ENCODE measurements at places on chromosomes 11 and 22.

DNA sequence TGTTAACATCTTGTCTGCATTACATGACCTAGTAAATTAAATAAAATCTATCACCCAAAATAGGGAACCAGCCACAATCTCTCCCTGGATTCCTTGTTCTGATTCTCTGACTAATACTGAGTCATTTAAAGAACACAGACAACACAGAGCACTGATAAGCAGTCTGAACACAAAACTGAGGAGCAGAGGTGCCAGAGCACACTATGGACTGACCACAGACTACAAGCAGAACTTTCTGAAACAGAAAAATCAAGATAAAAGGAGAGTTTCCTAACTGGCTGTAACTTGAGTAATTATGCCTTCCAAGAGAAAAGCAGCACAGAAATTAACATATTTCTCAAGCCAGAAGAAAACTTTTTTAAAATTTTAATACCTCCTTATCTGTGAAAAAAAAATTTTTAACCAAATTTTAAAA is 128.8 kb downstream of the SGSM3 start:
- DNase-seq, result peak; percentile 90

DNA sequence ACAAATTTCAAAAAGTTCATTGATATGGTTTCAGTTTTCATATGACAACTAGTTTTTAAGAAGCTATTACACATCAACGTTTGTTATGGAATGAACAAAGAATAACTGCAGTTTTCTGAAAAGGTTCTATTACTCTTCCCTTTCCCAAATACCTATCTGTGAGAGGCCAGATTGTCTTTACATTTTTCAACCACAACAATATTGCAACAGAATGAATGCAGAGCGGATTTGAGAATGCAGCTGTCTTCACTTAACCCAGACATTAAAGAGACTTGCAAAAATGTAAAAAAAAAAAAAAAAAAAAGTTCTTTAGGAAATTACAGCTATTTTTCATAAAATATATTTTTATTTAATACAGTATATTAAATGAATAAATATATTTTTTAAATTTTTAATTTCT is 250.8 kb downstream of the DDX10 start:
- no peak for DNase-seq

- peak; percentile 19 for DNase-seq
Observed at GRCh38 chr11:16326679-16327297, 29.6 kb downstream of the SOX6 start.

DNA sequence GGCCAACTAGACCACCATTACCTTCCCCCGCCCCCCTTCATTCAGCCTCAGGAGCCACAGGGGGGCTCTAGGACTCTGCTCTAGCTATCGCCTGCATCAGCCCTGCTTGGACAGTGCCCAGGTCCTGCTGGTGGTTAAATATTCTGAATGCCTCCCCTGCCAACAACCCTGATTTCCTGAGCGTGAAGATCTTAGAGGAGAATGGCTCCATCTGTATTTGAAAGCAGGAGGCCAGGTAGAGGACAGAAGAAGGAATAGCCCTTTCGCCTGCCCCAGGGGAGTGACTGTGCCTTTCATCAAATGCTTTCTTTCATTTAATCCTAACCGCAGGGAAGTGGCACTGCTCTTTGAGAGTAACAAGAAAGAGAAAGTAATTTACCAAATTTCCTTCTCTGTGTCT is 69.2 kb downstream of the ISX start:
- no peak for DNase-seq

DNA sequence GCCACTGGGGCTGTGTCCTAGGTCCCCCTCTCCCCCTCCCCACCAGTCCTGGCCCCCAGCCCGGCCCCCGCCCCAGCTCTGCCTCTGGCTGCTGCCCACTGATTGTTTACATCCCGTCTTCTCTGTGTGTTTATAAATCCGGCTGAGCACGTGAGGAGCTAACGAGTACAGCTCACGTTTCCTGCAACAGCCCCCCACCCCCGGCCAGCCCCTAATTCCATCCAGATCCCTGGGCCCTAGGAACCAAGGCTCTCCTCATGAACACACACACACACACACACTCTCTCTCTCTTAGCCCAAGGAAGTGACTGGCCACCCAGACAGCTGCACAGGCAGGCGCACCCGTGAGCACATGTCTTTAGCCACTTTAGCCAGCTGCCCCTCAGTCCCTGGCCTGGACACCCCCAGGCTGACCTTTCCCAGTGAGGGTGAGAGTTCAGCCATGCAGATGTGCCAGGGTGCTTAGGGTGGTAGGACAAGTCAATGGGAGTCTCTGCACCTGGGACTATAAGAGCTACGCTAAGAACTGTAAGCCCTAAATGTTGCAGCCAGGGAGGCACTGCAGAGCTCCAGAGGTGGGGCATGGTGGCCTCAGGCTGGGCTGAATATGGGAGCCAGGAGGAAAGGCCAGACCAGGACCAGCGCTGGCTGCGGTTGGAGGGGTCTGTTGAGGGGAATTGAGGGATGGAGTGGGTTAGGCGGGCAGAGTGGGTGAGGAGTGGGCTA is 2.9 kb downstream of the CLCF1 start:
- DNase-seq, result no peak

DNA sequence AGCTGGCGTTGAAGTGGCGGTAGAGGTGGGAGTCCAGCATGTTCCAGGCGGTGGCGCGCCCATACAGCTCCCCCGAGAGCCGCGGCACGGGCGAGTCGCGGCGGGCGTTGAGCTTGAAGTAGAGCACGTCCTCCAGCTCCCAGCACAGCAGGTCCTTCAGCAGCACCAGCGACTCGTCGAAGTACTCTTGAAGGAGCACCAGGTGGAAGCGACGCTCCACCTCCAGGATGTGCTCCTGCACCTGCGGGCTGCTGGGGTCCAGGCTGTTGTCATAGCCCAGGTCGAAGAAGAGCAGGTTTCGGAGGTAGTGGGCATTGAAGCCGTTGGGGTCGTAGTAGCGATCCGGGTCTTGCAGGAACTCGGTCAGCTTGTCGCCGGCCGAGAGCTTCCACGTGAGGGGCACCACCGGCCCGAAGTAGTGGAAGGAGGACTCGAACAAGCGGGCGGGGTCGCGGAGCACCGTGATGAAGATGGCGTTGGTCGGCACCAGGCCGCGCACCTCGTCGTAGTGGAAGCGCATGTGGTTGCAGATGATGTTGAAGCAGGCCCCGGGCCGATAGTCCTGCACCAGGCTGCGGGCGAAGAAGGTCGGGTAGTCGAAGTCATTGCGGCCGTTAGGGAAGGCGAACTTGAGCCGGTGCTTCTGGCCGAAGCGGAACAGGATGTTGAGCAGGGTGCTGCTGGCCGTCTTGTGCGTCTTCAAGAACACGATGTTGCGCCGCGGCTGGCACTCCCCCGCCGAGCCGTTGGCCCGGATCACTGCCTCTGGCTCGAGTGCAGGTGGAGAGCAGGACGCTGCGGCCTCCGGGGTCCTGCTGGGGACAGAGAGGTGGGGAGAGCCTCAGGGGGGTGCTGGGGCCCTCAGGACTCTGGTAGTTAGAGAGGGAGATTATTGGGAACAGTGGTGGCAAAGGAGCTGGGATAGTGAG is 9.0 kb upstream of the SEC14L6 start:
- DNase-seq, result no peak

GRCh38 chr22:37569009-37569920 is 9.0 kb downstream of the CDC42EP1 start:
- DNase-seq, result no peak

DNA sequence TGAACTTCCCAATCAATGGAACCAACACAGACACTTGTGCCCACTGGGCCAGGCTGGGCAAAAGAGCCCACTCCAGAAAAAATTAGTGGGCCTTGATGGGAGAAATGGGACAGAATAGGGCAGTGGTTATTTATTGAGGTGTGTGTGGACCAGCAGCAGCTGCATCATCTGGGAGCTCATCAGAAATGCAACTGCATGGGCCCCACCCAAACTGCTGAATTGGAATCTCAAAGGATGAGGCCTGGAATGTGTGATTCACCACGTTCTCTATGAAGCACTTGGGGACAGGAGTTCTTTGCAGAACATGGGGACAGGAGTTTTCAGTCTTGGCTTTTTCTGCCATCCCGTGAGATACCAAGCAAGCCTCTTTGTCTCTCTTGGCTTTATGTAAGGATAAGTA is 255.6 kb upstream of the PLET1 start:
- no peak for DNase-seq

- DNase-seq, result no peak
Observed at GRCh38 chr11:60844045-60844869, 2.3 kb downstream of the CCDC86 start.

DNA sequence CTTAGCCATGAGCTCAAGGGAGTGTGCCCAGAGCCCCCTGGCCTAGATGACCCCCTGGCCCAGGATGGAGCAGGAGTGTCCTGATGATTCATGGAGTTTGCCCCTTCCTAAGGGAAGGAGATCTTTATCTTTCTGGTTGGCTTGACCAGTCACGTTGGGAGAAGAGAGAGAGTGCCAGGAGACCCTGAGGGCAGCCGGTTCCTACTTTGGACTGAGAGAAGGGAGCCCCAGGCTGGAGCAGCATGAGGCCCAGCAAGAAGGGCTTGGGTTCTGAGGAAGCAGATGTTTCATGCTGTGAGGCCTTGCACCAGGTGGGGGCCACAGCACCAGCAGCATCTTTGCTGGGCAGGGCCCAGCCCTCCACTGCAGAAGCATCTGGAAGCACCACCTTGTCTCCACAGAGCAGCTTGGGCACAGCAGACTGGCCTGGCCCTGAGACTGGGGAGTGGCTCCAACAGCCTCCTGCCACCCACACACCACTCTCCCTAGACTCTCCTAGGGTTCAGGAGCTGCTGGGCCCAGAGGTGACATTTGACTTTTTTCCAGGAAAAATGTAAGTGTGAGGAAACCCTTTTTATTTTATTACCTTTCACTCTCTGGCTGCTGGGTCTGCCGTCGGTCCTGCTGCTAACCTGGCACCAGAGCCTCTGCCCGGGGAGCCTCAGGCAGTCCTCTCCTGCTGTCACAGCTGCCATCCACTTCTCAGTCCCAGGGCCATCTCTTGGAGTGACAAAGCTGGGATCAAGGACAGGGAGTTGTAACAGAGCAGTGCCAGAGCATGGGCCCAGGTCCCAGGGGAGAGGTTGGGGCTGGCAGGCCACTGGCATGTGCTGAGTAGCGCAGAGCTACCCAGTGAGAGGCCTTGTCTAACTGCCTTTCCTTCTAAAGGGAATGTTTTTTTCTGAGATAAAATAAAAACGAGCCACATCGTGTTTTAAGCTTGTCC is 14.3 kb downstream of the ADORA2A start:
- no peak for DNase-seq

DNA sequence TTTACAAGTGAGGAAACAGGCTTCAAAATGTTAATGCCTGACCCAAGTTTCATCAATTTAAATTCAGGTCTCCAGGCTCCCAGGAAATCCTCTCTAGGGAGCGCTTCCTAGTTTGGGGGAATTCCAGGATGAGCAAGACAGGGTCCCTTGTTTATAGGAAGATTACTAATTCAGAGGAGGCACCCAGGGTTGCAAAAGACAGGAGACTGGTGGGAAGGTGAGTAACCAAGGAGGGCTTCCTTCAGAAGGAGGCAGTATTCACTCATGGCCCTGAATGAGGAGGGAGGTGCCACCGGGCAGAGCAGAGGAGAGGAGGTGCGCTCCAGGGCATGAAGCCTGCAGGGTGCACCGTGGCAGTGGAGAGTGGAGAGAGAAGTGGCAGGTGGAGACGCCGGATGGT is 1.6 kb downstream of the TMEM132A start:
- no peak for DNase-seq

DNA sequence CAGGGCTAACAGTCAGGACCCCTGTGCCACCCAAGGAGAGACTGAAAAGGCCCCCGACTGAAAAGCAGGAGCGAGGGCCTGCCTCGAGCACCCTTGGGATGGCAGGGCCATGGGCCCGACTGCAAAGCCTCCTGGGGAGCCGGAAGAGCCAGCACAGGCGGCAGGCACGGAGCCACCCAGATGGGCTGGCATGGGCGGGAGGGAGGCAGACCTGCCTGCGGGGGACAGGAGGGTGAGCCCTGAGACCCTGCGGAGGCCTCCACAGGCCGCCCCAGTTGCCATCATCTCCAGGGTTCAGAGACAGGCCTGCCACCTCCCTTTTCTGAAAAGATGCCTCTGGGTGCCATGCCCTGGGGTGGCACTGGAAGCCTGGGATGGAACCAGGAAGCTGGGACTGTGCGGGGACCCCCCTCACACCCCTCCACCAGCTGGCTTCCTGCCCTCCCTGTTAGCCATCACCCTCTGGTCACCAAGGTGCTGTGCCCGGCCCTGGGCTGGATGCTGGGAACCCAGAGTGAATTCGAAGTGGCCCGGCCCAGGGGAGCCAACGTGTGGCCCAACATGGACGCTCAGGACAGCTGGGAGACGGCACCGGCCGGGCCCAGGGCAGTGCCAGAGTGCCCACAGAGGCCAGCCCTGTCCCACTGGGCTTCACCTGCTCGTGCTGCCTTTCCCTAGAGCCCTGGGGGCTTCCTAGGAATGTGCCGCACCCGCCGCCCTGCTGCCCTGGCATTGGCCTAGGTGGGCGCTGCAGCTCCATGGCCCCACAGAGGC is 13.8 kb downstream of the TSPAN32 start:
- no peak for DNase-seq

DNA sequence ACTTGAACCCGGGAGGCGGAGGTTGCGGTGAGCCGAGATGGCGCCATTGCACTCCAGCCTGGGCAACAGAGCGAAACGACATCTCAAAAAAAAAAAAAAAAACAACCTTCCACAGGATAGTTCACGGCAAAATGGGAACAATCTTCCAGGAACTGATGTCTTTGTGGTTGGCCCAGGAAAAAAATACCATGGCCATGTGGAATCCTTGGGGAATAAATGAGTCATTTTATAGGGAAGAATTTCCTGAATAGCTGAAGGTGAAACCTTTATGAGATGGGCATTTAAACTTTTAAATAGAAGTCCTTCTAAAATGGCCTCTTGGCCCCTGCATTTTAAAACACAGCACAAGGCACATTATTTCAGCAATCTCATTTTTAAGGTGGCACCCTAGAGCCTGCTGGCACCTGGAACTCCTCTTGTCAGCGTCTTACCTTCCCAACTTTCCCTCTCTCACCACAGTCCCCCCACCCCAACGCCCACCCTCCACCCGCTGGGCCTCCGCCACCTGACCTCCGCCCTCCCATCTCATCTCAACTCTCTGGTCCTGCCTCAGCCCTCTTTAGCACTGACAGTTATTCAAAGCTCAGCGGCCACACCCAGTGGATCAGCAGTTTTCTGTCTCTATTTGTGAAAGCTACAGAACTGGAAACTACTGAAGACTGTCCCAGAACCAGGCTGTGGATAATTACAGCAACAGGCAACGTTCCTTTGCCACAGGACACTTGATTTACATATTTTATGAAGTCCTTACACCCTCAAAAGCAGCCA is 43.1 kb downstream of the SCGB1A1 start:
- peak; percentile 78 for DNase-seq

DNA sequence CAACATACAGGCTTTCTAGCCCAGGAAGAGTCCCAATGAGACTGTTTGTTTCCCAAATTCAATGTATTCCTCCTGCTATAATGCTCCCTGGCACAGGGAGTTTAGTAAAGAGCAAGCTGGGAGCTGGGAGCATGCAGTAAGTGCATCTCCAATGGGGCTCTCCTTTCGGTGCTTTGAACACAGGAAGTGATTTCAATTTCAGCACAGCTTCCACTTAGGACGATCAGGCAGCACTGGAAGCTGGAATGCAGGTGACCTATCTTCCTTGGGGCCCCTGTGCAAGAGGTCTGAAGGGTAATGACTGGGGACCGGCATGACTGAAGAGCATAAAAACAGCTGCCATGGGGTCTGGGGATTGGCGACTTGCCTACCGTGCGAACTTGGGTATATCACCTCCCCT is 76.0 kb downstream of the LARGE1 start:
- DNase-seq, result no peak

- peak; percentile 19 for DNase-seq
Observed at GRCh38 chr11:72924568-72925190, 110.5 kb downstream of the ATG16L2 start.

All from COLO829 (cell line).